ENCODE measurements at places on chromosomes 3 and 15.

DNA sequence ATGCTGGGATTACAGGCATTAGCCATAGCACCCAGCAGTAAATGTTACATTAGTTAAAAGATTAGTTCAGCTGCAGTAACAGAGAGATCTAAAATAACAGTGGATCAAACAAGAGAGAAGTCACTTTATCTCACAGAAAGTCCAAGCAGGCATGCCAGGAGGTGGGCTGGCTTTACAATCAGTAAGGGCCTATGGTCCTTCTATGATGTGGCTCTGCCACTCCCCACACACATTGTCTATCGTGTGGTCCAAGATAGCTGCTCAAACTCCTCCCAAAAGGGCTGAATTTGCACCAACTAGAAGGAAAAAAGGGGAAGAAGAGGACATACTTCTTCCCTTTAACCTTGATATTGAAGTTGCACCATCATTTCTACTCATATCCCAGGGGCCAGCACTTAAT lies 4.6 kb upstream of the RUVBL1 start:
- DNase-seq = no peak

DNA sequence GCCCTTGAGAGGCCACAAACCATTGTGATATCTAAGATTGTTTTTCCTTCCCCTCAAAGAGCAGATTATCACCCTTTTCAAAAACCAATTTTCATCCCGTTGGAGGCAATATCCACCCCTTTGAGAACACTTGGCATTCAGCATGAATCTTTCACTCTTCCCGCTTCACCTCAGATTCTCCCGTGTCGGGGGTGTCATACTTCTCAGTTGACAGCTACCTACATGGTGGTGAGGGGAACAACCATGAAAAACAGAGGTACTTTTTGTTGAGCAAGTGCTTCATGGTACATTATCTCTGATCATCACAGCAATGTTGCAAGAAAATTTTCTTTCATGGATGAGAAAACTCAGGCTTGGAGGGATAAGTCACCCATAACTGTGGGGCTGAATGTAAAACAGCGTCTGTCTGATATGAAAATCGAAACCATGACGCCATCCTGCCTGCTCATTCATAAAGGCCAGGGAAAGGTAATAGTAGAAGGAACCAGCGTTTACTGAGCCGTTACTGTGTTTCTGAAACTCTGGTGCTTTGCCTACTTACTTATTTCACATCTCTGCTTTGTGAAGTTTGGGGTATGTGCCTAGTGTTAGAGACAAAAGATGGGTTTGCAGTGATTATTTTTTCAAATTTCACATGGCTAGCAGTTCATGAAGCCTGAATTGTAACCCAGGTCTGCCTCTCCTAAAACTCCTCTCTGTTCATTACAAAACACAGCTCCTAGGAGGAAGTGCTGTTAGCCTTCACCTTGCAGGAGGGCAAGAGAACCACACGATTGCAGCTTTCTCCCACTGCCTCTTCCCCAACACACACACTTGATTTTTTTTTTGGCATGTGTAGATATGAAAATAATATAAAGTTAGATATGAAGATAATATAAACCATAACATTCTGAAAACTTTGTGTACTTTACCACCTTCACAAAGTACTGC lies 35.4 kb downstream of the SV2B start:
- no peak for DNase-seq

DNA sequence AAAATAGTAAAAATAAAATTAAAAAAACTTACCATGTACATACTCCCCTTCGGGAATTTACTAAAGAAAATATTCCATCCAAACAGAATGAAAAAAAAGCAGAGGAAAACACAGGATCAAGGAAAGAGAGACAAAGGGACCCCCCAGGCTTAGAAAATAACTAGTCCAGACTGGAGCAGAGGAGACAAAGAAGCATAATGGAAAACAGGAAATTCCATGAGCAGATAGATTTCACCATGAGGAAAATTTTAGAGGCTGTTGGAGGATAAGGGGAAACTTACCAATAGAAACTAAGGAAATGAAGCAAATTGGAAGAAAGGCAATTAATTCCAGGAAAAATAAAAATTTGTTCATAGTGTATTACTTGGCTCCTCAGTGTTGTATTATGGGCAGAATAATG lies 36.7 kb downstream of the SLC27A2 start:
- no peak for DNase-seq

DNA sequence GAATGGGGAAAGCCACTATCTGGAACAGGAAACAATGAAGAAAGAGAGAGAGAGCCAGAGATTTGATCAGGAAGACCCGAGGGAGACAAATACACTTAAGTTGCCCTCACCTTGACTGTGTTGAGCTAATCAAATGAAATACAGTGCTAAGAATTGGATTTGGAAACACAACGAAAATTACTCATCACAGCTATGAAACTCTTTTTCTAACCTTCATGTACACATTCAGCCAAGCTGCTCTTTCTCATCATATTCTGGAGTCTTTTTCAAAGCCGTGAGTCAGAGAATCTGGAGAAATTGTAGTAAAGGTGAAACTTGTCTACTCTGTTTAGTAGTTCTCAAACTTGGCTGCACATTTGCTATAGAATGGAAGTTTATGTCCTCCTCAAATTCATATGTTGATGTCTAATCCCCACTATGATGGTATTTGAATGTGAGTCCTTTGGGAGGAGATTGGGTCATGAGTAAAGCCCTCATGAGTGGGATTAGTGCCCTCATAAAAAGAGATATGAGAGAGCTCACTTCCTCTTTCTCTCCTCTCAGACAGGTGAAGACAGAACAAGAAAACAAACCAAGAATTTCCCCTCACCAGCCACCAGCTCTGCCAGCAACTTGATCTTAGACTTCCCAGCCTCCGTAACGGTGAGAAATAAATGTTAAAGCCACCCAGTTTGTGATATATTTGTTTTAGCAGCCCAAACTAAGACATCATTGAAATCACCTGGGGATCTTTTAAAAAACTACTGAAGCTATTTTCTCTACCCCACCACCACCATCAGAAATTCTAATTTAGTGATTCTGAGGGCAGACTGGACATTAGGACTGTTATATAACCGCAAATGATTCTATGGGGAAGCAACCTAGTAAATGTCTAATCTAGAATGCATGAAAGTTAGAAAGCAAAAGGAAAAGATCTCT lies 143.6 kb upstream of the GRM7 start:
- DNase-seq = no peak

GRCh38 chr15:67512933-67513714 lies 7.8 kb upstream of the C15orf61 start:
- DNase-seq = no peak

GRCh38 chr3:33525232-33525631 lies 85.0 kb upstream of the UBP1 start:
- no peak for DNase-seq

DNA sequence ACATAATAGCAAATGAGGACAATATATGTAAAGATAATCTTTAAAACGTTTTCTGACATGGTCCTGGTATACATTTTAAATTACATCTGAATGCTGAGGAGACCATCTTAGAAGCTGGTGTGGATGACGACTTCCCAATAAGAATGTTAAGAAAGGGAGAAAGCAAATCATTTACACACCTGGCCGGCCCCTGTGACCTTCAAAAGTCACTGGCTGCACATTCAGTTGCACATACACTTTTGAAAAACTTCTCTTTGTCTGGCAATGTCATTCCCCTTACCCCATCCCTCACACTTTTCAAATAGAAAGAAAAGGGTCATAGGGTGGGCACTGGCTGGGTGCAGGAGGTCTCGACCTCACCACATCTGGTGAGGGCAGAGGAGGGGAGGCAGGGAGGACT lies 391.0 kb downstream of the MECOM start:
- no peak for DNase-seq

DNA sequence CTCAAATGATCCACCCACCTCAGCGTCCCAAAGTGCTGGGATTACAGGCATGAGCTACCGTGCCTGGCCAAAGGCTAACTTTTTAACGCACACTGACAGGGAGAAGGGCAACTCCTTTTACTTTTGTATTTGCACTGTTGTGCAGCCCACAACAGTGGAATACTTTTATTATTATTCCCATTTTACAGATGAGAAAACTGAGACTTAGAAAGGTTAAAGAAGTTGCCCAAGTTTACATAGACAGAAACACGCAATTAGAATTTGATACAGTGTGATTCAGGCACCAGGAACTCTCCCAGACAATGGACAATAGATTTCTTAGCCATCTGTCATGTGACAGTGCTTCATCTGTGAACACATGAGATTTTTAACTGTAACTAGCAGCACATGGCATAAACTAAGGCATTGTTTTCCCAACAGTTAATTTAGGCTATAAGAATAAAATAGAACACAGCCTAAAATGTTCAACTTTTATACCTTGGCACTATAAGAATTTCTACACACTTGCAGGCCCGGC lies 18.8 kb downstream of the STAG1 start:
- no peak for DNase-seq

DNA sequence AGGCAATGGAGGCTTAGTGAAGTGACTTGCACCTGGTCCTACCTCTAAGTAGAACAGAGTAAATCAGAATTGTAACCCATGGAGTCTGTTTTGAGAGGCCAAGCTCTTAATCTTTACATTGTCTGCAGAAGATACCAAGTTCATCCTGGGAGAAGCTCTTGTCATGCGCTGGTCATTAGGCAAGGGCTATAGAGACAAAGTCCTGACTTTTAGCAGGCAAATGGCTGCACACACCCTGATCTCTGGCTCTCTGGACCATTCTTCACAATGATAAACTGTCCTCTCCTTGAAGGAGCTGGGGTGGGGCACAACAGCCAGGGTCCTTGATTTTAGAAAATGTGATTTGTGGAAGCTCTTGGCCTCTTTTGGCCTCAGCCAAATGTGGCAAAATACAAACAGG lies 65.4 kb downstream of the MCTP2 start:
- no peak for DNase-seq

- DNase-seq = no peak
Observed at GRCh38 chr3:41118461-41119390, 80.6 kb upstream of the CTNNB1 start.

- no peak for DNase-seq
Observed at GRCh38 chr3:119626196-119626595, 28.5 kb downstream of the PLA1A start.

- DNase-seq = no peak
Observed at GRCh38 chr15:92164327-92165000, 229.2 kb upstream of the ST8SIA2 start.

DNA sequence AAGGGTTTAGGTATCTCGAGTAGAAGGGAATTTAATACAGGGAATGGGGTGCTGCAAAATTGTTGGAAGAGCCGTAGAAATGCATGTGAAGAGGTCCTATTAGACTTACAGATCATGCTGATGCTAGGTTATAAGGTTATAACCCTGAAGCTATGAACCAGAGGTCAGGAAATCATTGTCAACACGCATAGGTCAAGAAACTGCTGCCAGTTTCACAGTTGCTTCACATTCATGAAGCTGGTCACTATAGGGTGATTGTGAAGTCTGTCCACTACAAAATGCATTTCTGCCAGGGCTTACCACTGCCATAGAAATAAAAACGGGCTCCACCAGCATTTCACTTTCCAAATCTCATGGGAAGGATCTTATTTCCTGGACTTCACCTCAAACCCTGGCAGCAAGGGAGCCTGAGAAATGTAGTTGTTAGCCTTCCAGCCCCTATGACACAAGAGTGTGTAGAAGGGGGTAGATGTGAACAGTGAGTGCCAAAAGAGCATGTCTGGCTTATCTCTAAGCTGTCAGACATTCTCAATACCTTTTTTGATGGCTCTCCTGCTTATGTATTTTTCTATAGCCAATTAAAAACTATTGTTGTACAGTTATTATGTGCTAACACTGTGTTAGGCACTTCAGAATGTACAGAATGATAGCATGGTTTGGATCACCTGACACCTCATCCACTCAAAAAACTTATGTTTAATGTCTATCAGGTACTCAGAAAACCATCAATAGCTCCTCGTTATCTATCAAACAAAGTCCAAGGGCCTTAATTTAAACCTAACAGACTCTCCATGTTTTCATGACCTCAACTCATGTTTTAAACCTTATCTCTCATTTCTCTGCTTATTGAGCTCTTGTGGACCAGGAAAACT lies 148.3 kb upstream of the TSC22D2 start:
- no peak for DNase-seq

DNA sequence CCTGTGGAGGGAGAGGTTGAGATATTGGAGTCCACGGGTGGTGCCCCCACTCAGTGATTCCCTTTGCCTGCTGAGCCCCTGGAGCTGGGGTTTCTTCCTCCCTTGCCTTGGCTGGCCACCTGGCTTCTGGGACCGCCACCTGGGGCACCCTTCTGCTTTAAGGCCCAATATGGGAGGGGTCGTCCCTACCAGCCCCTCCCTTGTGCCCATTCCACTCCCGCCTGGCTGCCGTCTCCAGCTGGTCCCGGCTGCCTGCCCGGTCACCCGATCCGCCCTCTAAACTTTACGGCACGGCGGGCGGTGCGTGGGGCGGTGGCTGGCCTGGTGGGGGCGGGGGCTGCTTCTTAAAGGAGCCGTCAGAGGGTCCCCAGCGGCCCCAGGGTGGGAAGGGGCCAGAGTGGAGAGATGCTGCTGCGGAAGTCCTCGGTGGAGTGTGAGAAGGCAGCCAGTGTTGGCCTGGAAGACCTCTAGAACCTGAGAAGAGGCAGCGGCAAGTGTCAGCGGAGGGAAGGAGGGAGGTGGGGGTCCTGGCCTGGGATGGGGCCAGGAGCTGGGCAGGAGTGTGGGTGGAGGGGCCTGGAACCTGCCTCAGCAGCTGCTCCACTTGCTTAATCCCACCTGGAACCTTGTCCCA lies 1.6 kb upstream of the SEMA3B start:
- no peak for DNase-seq

GRCh38 chr3:141341536-141341935 lies 26.8 kb upstream of the ZBTB38 start:
- DNase-seq = no peak

DNA sequence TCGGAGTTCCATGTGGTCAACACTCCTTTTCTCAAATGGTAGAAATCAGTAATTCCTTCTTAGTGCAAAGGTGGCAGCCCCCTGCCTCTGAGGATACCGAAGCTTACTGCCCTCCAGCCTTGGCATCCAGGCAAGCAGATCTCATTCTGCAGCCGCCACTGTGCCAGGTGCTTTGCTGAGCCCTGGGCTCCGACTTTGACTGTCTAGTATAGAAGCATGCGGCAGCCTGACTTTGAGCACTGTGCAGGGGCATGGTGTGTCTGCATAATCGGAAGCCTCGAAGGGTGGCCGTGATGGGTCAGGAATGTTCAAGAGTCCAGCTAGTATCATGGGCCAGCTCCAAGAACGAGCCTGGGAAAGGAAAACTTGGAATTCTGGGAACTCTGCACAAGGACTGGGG lies 39.7 kb downstream of the ABTB1 start:
- DNase-seq = no peak

GRCh38 chr3:138960417-138960852 lies 13.4 kb downstream of the FOXL2NB start:
- no peak for DNase-seq

DNA sequence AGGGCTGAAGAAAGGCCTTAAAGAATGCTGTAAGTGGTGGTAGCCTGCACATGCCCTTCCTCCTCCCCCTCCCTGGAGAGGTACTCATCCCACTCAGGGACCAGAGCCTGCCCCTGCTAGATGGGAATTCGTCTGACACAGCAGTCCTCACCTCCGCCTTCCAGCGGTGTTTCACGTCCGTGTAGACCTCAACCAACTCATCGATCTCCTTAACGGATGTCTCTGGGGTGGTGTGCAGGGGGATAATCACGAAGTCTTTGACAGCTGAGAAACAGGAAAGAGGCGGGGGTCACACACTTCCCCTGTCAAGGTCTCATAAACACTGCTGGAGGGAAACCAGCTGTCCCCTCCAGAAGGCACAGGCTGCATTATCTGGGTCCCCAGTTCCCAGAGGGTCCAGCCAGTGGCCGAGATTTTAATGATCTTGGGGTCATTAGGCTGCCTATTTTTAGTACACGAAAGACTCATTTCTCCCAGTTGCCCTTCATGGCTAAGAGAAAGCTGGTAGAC lies 9.9 kb downstream of the DNASE1L3 start:
- DNase-seq = no peak

GRCh38 chr3:69433969-69434325 lies 48.1 kb upstream of the FRMD4B start:
- no peak for DNase-seq

- DNase-seq = no peak
Observed at GRCh38 chr3:158053386-158053785, 52.8 kb downstream of the SHOX2 start.
